Activated CD8-positive, alpha-beta memory T cell treated with anti-CD3 and anti-CD28 coated beads for 1 hour (primary cell): ENCODE measurements at places on chromosomes 12 and 14.

GRCh38 chr12:83261998-83262397 lies 575.3 kb downstream of the TMTC2 start:
- DNase-seq = no peak

GRCh38 chr12:57242329-57242690 lies 8.7 kb downstream of the STAC3 start:
- no peak for DNase-seq

DNA sequence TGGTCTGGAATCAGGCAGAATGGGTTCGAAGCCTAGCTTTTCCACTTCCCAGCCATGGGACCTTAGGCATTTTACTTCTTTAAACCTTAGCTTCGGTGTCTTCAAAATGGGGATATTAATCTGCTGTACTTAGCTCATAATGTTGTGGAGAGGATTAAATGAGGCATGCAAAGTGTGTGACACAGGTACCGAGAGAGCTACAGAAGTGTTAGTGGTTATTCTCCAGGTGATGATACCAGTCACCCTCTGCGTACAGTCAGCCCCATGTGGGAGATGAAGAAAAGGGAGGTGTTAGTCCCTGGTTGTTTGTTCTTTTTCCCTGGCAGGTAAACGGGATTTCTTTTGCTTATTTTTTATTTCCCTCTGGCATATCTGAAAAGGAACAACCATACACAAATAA lies 212.1 kb downstream of the PHLDA1 start:
- DNase-seq = no peak

DNA sequence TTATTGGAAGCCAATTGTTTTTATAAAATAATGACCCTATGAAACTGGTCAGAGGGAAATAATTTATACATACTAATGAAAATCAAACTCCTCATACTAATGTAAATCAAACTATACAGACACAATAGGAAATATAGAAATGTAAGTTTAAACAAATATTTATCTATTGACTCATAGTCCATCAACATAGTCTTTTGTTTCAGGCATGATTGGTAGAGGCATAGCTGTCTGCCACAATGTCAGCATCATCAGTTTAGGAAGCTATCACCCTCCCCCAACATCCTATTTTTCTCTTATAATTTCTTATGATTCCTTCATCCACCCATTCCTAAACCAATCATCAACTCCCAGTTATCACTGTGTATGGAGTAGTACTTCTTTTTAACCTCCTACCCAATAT lies 117.7 kb downstream of the SLC38A6 start:
- DNase-seq = no peak

DNA sequence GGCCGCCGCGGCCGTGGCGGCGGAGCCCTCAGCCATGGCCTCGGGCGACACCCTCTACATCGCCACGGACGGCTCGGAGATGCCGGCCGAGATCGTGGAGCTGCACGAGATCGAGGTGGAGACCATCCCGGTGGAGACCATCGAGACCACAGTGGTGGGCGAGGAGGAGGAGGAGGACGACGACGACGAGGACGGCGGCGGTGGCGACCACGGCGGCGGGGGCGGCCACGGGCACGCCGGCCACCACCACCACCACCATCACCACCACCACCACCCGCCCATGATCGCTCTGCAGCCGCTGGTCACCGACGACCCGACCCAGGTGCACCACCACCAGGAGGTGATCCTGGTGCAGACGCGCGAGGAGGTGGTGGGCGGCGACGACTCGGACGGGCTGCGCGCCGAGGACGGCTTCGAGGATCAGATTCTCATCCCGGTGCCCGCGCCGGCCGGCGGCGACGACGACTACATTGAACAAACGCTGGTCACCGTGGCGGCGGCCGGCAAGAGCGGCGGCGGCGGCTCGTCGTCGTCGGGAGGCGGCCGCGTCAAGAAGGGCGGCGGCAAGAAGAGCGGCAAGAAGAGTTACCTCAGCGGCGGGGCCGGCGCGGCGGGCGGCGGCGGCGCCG lies 381 bp downstream of the YY1 start:
- no peak for DNase-seq

DNA sequence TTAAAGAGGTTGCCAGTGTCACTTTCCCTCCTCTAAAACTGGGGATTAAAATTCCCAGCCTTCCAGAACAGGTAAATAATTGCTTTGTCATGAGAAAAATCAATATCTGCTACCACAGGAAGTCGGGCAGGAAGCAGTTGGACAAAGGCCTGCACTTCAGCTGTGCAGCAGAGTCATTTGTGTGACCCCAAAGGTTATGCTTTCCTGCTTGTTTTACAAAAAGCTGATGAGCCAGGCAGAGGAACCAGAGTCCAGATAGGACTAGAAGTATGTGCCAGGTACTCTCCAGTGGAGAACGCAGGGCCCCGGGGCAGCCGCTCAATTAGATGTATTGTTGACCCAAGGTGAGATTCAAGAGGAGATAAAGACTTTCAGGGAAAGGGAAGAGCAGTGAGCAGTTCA lies 117.1 kb upstream of the FRMD6 start:
- DNase-seq = no peak

DNA sequence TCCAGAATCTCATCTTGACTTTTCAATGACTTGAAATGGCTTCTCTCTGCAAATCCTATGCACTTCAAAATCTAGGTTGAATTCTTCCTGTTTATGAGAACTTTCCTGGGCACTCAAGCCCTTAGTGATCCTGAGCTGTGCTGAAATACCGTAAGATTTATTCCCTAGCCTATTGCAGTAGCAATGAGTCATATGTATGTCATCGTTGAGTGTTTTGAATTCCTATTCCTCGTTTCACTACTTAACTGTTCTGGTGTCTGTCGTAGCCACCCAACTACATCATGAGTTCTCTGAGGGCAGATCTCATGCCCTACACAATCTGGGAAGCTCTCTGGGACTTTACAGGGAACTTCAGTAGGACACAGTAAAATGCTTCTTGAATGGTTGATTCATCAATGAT lies 190.8 kb upstream of the TMEM132C start:
- no peak for DNase-seq

- DNase-seq = no peak
Measured at GRCh38 chr14:94717808-94718207, 52.1 kb downstream of the GSC start.

- DNase-seq = no peak
Measured at GRCh38 chr12:99267038-99267437, 380.5 kb upstream of the GARIN6 start.

GRCh38 chr12:45303945-45304344 lies 88.0 kb downstream of the ANO6 start:
- DNase-seq = no peak

DNA sequence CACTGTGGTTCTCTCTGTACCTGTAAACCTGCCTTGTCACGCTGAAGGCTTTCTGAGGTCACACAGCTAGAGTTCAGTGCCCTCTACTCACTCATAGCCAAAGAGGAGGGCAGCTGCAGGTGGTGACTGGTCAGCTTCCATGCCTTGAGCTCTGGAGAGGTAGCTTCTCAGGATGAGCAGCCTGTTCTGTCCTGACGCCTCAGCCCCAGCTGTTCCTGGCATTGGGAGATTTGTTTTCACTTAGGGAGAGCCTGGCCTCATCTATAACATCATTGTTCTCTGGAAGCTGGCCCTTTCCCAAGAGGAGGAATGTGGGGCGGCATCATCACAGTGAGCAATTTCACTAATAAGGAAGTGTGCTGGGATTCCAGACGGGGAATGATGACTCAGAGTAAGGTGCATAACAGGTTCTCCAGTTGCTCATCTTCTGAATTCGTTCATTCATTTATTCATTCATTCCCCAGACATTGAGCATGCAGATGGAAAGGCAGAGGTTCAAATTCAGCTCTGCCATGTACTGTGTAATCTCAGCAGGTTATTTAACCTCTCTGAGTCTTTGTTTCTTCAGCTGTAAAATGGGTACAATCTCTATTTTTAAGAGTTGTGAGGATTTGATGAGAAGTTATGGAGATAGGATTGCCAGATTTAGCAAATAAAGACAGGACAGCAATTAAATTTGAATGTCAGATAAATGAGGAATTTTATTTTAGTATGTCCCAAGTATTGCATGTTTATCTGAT lies 255.8 kb upstream of the CRY1 start:
- DNase-seq = no peak

DNA sequence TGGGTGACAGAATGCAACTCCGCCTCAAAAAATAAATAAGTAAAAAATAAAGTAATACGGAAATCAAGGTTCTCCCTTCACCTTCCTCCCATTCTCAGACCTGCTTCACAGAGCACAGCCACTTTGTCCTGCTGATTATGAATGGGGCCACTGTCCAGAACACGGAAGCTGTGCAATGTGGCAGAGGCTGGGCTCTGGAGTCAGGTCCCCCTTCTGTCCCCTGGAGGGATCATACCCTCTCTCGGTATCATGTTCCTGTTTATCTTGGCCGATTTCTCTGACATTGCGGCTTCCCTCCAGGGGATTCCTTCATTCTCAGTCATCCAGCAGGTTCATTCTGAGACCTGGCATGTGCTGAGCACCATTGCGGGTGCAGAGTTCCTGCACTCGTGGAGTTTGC lies 11.3 kb downstream of the PPP2R5C start:
- no peak for DNase-seq

DNA sequence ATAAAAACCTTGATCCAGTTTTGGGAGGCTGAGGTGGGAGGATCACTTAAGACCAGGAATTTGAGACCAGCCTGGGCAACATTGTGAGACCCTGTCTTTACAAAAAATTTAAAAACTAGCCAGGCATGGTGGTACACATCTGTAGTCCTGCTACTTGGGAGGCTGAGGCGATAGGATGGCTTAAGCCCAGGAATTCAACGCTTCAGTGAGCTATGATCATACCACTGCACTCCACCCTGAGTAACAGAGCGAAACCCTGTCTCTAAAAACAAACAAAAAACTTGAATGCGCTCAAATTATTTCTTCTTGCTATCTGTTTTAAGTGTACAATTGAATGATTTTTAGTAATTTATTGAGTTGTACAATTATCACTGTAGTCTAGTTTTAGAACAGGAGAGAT lies 20.1 kb downstream of the WDR20 start:
- DNase-seq = no peak

GRCh38 chr14:39755269-39755878 lies 323.1 kb upstream of the FBXO33 start:
- DNase-seq = no peak

DNA sequence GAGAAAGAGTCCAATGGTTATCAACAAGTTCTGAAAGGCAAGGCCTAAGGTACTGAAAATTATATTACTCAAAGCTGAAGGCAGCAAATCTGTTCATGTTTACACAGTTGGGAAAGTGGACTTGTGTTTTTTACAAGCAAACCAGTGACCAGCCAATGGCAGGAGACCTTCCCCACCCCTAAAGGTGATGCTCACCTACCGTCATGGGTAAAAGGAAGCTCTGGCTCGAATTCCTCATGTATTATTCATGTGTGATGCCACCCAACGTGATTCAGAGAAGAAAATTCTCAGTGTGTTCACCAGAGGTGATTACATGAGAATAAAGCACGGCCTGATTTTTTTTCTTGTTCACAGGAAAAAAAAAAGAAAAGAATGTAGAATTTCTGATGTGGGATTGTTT lies 1161.2 kb upstream of the SEL1L start:
- no peak for DNase-seq

DNA sequence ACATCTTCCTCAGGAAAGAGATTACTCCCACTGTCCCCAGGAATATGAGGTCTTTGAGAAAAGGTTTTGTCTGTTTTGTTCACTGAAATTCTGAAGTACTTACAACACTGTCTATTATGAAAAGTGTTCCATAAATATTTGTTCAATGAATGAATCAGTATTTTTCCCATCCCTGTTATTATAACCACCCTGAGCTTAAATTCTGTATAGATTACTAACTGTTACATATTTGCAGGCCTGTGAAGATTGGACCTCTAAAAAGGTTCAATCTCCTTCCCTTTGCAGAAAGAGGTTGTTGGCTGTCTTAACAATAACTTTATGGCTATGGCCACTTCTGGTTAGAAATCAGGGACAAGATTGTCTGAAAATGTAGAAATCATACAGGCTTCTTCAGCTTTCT lies 174.5 kb upstream of the NPAS3 start:
- DNase-seq = no peak

DNA sequence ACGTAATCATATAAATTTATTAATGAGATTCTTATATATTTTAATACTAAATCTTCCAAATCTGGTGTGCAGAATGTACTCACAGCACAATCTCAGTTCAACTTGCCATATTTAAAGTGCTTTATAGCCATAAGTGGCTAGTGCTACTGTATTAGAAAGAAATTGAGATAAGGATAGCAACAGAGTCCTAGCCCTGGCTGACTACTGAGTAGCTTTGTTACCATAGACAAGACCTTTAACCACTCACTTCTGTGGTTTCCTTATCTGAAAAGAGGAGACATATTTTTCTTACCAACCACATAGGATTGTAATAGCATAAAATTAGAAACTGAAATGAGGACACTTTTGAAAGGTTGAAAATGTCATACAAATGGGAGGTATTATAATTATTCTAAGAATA lies 2.0 kb upstream of the CHURC1 start:
- no peak for DNase-seq

DNA sequence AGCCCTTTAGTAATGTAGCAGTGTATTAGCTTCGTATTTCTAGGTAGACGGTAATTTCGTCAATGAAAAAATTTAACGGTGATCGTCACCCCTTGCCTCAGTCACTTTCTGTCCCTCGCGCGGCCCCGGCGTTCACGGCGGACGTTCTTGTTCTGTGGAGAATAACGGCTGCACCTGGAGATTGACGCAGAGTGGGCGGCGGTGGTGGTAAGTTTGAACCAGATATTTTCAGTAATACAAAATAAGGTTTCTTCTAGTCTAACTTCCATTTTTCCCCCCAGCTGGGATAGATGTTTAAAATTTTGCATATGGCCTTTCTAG lies 341 bp downstream of the ZNF10 start:
- peak; percentile 19 for DNase-seq

- DNase-seq = no peak
Measured at GRCh38 chr12:46237371-46238045, 31.3 kb downstream of the SLC38A1 start.
